Stimulated activated CD4-positive, alpha-beta T cell treated with anti-CD3 and anti-CD28 coated beads, Interleukin-1b, Interleukin-23, amount 100 ng/mL, for 24 hours (primary cell): ENCODE measurements at places on chromosomes 5 and 9.

DNA sequence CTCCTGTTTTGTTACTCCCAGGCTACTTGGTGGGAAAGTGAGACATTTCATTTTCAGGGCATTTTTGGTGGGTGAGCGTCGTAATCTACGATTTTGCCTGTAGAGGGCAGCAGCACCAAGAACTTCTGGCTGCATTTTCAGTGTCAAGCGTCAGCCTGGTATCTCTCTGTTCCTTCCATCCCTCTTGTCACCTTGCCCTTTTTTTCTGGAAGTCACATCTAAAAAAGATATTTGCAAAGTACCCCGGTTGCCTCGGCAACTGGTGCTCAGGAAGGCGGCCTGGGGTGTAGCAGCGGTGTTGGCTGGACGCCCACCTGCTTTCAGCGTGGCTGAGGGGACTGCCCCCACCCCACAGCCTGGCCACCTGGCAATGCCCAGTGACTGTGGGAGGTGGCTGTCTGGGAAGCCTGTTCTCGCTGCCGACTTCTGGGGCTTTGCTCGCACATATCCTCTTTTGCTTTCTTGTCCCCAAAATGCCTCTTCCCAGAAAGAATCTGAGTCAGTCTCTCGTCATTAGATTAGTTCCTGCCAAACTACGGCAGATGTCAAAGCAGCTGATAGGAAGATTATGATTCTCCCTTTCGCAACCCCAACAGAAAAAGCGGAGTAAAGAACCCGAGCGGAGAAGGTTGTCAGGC, 84.5 kb downstream of the ACER2 start:
- no peak for DNase-seq

- DNase-seq, result peak; percentile 85
These were observed at the start of gene STXBP1 for GRCh38 chr9:127611899-127612790. Gene STXBP1, plus strand, starts transcription at chr9:127612277. Its CDS starts 127 bp downstream, at chr9:127612404.

DNA sequence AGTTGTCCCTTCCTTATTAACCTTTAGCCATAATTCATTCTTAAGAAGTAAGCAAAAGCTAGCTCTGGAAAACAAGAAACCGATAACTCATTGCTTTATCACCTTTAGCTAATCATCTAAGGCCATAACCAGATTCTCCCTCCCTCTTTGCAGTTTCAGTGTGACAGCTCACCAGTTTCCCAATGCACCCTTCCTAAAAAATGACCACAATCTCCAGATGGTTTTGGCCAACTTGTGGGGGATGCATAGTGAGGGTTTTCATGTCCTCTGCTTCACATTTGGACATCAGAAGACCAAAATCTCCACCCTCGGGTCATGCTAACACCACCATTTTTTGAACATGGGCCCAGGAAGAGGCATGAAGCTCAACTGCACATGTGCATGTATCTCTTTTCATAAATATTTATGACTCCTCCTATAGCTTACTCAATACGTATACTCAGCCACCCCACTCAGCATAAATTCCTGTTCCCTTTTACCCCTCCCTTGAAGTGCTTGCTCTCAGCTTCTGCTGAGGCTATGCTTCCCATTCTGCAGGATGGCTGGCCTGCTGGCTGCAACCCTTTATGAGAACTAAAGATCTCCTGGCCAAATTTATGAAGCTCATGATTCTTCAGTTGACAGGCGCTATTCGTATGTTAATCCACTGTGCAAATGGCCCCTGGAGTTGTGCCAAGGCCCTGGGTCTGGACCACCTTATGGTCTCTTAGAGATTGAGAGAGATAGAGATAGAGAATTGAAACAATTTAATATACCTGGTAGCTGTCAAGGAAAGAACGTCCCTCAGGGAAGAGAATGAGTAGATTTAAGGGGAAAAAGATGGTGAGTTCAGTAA, 14.8 kb downstream of the PPP3R2 start:
- DNase-seq, result no peak

DNA sequence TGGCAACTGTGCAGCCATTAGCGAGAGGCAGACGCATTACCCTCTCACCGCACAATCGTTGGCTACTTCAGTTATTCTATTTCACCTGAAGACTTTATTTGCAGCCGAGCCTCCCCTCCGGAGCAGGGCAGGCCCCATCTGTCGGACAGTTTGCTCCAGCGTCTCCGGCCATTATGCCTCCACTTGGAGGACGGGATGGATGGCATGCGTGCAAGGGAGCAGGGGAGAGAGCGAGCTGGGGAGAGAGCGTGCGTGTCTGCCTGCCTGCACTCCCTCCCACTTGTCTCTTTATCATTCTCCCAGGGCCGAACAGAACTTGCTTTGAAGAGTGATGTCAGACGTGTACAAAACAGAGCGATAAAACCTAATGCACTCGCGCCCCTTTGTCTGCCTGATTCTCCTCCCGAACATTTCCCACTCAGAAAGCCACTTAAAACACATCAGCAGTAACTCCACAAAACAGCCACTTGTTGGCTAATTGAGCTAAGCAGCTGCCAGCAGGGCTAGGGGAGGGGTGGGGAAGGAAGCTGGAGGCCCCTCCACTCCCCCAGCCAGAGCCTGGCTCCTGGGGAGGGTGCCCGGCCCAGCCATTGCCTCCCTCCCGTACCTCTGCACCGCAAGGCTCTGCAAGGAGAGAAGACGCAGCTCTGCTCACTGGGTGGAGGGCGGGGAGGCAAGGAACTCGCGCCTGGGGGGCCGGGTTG, 43.4 kb upstream of the FUBP3 start:
- DNase-seq, result no peak

DNA sequence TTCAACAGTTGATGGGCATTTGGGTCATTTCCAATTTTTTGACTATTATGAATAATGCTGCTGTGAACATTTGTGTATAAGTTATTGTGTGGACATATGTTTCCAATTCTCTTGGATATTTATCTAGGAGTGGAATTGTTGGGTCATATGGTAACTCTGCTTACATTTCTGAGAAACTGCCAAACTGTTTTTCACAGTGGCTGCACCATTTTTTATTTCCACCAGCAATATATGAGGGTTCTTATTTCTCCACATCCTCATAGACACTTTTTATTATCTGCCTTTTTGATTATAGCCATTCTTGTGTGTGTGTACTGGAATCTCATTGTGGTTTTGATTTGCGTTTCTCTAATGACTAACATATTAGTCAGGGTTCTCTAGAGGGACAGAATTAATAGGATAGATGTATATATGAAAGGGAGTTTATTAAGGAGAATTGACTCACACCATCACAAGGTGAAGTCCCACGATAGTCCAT, 14.7 kb upstream of the MED27 start:
- DNase-seq, result no peak

GRCh38 chr9:133701321-133701980, 36.7 kb downstream of the SARDH start:
- no peak for DNase-seq

DNA sequence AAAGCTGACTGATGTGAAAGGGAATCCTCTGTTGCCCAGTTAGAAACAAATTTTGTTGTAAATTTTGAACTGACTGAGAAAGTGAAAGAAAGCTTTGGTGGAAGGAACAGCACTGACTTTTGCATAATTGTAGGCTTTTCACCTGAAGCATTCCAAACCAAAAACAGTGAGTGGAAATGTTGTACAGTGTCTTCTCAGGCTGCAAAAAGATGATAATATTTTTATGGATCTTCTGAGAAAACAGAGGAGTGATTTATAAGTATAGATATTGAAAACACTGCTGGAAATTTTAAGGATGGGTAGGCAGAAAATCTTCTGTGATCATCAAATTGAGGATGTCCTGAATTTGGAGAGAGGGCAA, 40.0 kb downstream of the LURAP1L start:
- no peak for DNase-seq

- DNase-seq, result no peak
These were observed 246.0 kb downstream of the YTHDC2 start for GRCh38 chr5:113759505-113759904.

DNA sequence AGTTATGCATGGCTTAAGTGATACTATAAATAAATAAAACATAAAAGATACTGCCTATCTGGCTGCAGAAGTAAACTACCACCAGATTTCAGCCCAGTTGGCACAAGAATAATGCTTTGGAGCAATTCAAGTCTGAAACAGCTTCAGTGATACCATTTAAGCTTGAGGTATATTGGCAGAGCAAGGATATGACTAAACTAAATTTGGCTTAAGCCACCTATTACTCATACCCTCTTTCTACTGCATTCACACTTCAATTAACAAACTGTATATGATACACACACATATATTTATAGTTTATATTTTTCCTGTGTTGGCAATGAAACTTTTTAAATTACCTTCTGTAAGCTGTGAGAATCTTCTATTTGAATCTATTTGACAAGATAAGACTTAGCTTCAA, 431.9 kb downstream of the ANXA1 start:
- DNase-seq, result no peak

GRCh38 chr9:18384066-18384465, 89.9 kb upstream of the ADAMTSL1 start:
- no peak for DNase-seq

DNA sequence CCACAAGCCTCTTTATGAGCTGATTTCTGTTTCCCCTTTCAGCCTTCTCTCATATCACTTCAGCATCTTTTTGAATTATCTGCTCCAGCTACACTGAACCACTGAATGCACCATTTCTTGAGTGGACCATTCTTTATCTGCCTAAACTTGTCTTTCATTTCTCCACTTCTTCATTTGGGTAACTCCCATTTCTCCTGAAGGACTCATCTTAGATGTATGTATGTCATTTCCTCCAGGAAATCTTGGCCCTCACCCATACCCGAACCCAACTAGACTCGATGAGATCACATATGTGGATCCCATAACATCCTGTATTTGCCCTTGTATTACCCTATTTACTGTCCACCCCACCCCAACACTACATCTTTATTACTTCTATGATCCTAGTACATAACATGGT, 249.8 kb downstream of the KIF4B start:
- no peak for DNase-seq
